ENCODE measurements at places on chromosomes 7 and 10. TPM values are rescaled to one million over a fixed set of nuclear protein-coding genes. Genes with fewer than 3 reads are reported as not detected.

The CHAT gene
- total RNA-seq = not detected

DNA sequence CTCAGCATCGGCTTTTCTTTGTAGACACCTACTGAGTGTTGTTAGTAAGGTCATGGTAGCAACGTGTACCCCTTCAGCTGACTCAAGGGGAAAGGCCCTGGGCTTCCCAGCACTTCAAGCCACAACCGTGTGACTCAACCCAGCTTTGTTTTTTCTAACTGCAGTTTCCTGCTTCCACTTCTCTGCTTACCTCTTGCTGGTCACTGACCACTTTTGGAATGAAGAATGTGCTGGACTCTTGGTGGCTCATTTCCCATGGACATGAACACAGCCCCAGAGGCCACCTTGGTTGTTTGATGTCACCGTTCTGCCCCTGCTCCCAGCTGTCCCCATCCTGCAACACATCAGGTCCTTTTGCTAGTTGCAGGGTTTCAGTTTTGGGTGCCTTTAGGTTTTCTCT, 69.5 kb upstream of the ZNF438 start:
- no peak for DNase-seq

DNA sequence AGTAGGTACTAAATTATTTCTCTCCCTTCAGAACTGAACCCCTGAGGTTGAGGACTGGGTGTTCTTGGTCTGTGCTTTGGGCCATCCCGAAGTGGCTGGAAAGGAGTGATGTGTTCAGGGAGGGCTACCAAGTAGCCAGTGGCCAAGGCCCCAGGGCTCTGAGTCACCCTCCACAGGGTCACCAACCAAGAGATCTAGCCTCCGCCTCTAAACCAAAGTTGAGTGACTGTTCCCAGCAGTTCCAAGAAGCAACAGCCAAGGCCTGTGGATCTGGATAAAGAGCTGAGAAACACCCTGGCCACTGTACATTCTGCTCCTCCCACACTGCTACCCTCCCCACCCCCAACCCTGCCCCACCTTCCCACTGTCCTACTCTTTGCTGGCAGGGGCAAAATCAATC, 35.5 kb upstream of the KCNMA1 start:
- no peak for DNase-seq

DNA sequence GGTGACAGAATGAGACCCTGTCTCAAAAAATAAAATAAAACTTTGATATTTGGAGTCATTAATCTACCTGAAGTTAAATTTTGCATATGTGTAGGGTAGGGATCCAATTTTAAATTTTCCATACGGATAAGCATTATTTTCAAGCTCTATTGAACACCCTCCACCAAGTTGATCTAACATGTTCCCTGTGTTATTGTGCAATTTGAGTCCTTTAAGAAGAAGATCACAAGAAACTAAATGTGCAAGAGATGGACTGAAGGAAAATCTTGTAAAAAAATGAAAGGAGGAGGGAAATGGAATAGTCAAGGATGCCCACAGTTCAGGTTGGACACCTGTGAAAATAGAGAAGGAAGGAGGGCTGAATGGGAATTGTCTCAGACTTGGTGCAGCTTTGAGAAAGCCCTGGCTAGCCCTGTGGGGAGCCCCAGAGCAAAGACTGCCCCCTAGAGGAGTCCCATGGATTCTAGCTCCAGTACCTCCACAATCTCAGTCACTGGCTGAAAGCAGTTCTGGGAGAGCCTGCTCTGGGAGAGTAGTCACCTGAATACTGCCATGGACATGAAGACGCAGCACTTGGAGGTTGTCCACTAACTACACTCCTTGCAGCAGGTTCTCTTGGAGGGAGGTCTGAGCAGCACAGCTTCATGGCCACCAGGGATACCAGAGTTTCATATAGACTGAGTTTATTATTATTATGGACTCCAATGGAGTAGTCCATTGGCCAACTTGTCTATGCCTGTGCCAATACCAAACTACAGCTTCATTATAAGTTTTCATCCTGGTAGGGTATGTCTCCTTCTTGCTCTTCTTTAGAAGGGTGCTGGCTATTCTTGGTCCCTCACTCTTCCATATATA, 5.7 kb upstream of the TIAL1 start:
- no peak for DNase-seq

The CLIP2 gene
- total RNA-seq = 12.5 TPM

- DNase-seq = no peak
Observed at GRCh38 chr7:111741811-111742240, 179.5 kb upstream of the IMMP2L start.

- DNase-seq = no peak
Observed at GRCh38 chr7:120189623-120190022, 83.4 kb upstream of the KCND2 start.

Measured in mesenteric fat pad (tissue), 1 donor.